Subcutaneous preadipocyte (primary cell): ENCODE measurements at places on chromosomes 11 and 22. TPM values are rescaled to one million over a fixed set of nuclear protein-coding genes. Genes with fewer than 3 reads are reported as not detected.

The TMEM126B gene
- 48.5 and 57.0 TPM in 2 replicates for total RNA-seq

The POU2AF2 gene
- not detected in 2 replicates for total RNA-seq

The HOATZ gene
- total RNA-seq: not detected in 2 replicates

The HEPACAM gene
- total RNA-seq: not detected in 2 replicates

The RIBC2 gene
- 1.1 and 1.4 TPM in 2 replicates for total RNA-seq

The CATSPERZ gene
- 1.1 TPM in 1 of 2 replicates, not detected in the other for total RNA-seq

The ZC3H7B gene
- total RNA-seq: 27.2 and 37.7 TPM in 2 replicates

The MICAL3 gene
- 24.3 and 36.8 TPM in 2 replicates for total RNA-seq

The PHOX2A gene
- total RNA-seq: not detected in 2 replicates

The SLC25A1 gene
- 94.4 and 104 TPM in 2 replicates for total RNA-seq

The TUB gene
- total RNA-seq: 4.5 and 7.7 TPM in 2 replicates

The TSPAN18 gene
- not detected in 2 replicates for total RNA-seq

The SERHL2 gene
- 4.5 and 5.1 TPM in 2 replicates for total RNA-seq

The TMEM179B gene
- 25.0 and 38.9 TPM in 2 replicates for total RNA-seq

The GRM5 gene
- under 0.01 TPM in 2 replicates for total RNA-seq

The OR52N4 gene
- not detected in 2 replicates for total RNA-seq

The SPDYC gene
- not detected in 2 replicates for total RNA-seq
